ENCODE measurements at places on chromosomes 1 and 21.
A peak's percentile ranks its signal among the peaks of the same experiment; 100 is the strongest.

- peak; percentile 54 for DNase-seq
Observed at GRCh38 chr1:40185951-40186864, 25.0 kb downstream of the RLF start.

GRCh38 chr21:42375506-42375905 lies 9.2 kb upstream of the TFF1 start:
- no peak for DNase-seq

DNA sequence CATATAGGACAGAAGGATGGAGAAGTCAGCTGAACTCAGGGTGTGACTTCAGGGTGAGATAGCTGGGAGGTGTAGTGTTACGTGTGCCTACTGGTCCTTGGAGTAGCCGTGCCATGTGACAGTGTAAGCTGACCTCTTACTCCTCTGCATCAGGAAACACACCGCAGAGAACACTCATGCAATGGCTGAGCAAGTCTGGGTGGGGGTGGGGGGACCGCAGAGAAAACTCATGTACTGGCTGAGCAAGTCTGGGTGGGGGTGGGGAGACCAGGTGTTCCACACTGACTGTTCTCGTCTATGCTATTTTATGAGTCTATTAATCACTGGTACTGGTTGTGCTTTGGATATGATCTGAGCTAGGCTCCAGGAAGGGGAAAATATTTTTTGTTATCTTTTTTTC lies 233.1 kb downstream of the PAPPA2 start:
- no peak for DNase-seq

- no peak for DNase-seq
Observed at GRCh38 chr1:154418062-154418921, 13.1 kb downstream of the IL6R start.

DNA sequence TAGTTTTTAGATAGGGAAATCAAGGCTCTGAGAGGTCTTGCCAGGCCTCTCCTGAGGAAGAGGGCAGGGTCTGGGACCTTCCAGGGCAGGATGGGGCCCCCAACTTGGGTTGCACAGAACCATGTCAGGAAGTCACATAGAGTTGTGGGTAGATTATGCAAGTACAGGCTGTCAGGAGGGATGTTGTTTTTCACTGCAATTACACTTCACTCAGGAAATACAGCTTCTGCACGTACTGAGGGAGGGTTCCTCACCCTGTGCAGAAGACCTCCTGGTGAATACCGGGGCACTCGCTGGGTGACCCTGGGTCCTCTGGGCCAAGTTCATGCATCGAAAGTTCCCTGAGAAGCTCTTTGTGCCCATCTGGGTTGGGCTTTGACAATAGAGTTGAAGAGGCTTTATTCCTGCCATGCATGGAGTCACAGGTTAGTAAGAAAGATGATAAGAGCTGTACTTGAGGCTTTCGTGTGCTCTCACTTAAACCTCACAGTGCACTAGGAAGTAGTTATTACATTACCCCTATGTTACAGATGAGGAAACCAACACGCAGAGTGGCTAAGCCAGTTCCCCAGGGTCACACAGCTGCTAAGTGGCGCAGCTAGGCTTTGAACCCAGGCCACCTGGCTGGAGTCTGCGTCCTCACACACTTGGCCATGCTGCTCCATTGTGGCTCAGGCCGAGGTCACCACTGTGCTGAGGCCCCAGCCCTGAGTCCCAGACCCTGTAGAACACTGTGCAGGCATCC lies 16.2 kb upstream of the TNFRSF1B start:
- no peak for DNase-seq

DNA sequence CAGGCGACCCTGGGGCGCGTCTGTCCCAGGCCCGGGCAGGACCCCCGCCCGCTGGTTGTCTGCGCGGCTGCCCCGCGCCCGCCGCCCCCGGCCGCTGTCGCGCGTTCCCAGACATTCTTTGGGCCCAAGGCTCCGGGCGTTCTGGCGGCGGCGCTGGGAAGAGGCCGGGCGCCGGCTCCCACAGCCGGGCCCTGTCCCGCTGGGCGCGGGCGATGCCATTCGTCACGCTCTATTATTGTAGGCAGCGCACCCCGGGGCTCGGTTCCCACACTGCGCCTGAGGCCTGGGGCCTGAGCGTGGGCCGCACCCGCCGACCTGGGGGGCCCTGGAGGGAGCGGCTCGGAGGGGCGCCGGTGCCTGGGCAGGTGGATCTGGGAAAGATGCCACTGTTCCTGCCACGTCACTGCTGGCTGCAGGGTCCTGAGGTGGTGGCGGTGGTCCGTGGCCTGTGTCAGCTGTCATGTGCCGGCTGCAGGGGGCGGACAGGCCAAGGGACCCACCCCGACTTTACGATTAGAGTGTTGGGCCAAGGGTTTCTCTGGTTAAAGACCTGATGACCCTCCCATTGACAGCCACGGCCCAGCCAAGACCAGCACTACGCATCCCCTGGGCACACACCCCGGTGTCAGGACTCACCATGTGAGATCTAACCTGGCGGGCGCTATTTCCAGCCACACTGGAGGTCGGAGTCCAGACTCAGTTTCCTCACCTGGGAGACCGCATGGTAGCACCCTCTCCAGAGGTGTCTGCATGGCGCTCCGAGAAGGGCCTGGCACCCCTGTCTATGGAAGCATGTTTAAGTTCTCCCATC lies 55.1 kb upstream of the ADARB1 start:
- no peak for DNase-seq

- no peak for DNase-seq
Observed at GRCh38 chr1:160338580-160338979, 4.5 kb downstream of the COPA start.

- no peak for DNase-seq
Observed at GRCh38 chr1:6294890-6295556, 34.1 kb upstream of the GPR153 start.

DNA sequence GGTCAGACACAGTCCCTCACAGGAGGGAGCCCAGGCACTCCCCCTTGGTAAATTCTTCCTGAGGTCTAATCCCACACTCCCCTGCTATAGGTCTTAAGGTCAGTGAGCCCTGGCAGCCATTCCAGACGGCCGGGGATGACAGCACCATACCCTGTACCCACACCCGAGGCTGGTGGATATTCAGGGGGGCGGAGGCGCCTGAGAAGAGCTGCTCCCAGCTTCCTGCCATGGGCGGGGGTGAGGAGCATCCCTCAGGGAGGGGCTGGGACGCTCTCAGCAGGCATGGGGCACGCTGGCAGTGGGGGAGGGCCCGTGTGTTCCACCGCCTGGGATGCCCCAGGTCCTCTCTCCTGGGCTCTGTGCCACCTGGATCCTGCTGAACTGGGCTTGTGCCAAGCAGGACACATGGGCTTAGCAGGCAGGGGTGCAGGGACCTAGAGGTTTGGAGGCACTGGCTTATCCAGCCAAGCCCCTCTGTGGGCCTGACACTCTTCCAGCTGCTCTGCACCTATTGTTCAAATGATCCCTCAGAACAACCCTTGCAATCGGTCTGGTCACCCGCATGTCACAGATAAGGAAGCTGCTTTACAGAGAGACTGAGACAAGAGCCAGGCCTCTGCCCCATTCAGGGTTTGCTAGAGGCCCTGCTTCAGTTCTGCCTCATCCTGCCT lies 5.7 kb upstream of the ADGRB2 start:
- DNase-seq = no peak

DNA sequence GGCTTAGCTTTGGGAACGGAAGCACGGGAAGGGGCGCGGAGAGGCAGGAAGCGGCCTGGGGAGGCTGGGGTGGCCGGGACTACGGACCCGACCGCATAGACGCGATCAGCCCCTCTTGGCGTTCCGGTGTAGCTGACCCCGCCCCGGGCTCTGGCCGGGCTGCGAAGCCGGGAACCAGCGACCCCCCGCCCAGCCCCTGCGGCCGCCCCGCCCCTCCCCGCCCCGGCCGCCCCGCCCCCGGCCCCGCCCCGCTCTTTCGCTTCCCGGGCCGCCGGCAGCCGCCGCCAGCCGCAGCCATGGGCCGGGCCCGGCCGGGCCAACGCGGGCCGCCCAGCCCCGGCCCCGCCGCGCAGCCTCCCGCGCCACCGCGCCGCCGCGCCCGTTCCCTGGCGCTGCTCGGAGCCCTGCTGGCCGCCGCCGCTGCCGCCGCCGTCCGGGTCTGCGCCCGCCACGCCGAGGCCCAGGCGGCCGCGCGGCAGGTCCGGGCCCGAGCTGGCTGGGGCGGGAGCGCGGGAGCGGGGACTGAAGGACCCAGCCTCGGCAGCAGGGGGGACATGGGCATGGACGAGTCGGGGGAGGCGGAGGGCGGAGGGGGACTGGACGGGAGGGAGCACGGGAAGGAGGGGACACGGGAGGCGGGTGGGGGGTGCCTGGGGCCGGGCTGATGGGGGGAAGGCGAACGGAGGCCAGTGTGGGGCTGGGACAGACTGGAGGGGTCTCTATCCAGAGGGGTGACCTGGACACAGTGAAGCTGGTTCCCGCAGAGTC lies at the start of gene SELENON:
SELENON (plus strand) TSS at position 259 of the 768 bp plus-strand sequence; CDS start at position 297, 38 bp downstream.
- DNase-seq = no peak

- no peak for DNase-seq
Observed at GRCh38 chr1:19596065-19596713, 47.9 kb upstream of the NBL1 start.

- DNase-seq = no peak
Observed at GRCh38 chr21:29209696-29210095, 79.3 kb downstream of the MAP3K7CL start.

DNA sequence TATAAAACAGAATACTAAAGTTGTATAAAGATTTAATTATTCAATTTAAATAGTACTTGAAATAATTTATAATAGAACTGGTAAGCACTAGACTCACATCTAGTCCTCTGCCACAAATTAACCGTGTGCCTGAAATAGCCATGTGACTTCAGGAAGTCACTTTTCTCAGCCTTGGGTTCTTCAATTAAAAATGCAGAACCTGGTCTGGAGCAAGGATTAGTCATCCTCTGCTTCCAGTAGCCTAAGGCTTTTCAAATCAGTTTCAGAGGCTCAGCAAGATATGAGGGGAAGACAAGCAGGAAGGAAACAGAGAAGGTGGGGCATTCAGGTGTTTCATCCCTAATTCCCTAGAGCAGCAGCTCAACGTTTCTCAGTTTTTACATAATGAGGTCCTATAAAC lies 23.0 kb downstream of the DPH5 start:
- no peak for DNase-seq

DNA sequence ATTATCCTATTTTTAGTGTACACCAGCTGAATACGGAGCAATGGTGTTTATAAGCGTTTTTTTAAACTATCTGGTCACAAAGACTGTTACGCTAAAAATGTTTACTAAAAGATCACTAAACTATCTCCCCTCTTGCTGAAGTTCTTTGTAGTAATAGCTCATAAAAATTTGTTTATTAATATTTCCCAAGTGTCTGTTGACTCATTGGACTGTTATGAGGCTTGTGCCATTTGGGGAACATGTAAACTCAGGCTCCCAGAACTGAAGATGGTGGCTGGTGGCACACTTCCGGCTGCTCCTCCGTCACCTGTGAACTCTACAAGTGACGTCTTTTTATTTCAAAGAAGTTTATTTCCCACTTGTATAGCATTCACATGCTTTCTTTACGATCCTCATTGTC lies 46.3 kb downstream of the AIDA start:
- no peak for DNase-seq

DNA sequence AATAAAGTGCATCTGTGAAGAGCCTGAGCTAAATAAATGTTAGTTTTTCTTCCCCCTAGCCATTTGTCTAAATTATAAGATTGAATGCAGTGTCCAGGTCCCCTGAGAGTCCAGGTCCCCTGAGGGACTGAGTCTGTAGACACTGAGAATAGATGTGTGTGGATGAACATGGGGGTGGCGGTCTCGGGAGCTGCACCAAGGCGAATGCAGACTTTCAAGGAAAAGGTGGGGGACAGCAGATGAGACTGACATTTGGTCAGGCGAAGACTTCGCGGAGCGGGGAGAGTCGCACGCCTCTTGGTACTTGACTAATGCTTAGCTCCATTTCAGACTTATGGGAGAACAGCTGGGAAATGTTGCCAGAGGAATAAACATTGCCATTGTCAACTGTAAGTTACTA lies 17.7 kb upstream of the MX2 start:
- DNase-seq = no peak

DNA sequence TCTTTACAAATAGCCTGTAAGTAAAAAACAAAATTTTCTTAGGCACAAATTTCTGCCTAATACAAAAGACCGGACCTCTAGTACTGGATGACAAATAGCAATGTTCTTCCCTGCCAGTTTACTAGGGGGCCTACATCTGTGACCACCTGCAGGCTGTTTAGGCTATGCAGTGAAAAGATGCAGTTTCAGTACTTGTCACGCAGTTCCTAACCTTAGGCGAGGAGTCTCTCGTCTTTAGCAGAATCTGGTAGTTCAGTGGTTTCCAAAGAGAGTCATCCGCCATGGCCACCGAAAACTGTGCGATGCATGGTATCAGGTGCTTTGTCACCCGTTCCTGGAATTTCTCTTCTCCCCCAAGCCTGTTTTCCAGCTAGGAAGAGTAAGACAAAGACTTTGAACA lies 29.6 kb downstream of the LGALS8 start:
- DNase-seq = no peak

DNA sequence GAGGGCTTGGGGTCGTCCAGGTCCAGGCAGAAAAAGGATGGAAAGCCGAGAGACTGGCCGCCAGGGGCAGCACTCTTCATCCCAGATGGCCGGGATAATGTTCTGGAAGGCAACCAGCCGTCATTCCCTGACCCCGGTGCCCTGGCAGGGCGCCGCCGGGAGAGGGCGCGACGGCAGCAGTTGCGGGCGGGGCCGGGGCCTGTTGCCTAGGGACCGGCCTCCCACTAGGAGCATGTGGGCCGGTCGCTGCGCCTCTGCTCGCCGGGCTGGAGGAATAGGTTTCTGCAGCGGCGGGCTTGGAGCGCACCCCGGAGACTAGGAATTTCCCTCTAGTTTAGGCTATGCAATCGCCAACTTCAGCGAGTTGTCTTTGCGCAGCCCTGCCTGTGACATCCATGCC lies 11.0 kb downstream of the DMRTB1 start:
- DNase-seq = no peak

DNA sequence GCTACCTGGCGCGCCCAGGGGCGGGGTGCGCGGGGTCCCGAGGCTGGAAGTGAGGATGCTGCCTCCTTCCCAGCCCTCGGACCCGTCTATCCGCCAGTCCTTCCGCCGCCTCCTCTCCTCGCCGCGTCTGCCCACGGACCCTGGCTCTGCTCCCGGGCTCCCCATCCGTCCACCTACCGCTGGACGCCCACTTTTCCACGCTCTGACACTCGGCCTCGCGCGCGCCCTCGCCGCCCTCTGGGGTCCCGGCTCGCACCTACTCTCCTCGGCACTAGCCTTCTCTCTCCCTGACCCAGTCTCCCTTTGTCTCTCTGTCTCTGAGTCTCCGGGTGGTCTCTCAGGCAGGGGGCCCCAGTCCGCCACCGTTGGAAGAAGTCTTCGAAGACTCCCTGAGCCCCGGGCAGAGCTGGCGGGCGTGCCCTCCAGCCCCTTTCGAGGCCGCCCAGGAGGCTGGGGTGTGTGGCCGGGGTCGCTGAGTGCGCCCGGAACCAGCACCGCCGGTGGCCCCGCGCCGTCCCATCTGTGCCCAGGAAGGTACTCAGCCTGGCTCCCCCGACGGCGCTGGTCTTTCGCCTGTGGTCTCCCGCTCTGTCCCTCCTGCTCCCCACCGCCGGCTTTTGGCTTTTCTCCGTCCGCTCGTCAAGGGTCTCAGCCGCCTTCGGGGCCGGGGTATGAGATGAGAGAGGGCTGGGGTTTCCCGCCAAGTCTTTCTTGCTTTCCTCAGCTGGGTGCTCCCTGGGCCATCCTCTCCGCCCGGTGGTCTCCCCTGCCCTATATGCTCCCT lies 610 bp downstream of the DRAXIN start:
- no peak for DNase-seq

- no peak for DNase-seq
Observed at GRCh38 chr1:4668743-4669700, 14.6 kb downstream of the AJAP1 start.

All from activated CD4-positive, alpha-beta T cell treated with anti-CD3 and anti-CD28 coated beads for 4 hours (primary cell).